HS-5 (cell line): ENCODE measurements at places on chromosomes 13 and 19.
A peak's percentile ranks its signal among the peaks of the same experiment; 100 is the strongest.

DNA sequence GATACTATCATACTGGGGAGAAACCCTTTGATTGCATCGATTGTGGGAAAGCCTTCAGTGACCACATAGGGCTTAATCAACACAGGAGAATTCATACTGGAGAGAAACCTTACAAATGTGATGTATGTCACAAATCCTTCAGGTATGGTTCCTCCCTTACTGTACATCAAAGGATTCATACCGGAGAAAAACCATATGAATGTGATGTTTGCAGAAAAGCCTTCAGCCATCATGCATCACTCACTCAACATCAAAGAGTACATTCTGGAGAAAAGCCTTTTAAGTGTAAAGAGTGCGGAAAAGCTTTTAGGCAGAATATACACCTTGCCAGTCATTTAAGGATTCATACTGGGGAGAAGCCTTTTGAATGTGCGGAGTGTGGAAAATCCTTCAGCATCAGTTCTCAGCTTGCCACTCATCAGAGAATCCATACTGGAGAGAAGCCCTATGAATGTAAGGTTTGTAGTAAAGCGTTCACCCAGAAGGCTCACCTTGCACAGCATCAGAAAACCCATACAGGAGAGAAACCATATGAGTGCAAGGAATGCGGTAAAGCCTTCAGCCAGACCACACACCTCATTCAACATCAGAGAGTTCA lies 12.9 kb upstream of the ZNF470 start:
- no peak for DNase-seq

- no peak for DNase-seq
Measured at GRCh38 chr13:59409211-59409610, 754.5 kb downstream of the DIAPH3 start.

GRCh38 chr19:28489126-28489660 lies 723.8 kb downstream of the UQCRFS1 start:
- DNase-seq: no peak

DNA sequence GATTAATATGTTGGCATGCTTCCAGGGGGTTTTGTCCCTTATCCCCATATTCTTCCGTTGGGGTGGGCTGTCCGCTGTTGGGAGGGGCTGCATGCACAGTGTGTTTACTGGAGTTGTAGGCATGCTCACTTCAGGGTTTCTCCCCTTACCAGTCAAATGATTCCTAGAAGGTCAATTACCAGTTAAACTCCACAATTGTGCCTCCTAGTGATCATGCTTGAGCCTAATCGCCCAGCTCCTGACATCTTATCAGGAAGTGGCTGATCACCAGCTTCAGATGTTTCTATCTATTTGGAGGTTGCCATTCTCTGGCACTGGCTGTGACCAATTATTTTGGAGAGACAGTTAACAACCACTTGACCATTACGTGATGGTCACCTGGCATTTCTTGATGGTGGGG lies 1090.0 kb downstream of the SLITRK5 start:
- no peak for DNase-seq

DNA sequence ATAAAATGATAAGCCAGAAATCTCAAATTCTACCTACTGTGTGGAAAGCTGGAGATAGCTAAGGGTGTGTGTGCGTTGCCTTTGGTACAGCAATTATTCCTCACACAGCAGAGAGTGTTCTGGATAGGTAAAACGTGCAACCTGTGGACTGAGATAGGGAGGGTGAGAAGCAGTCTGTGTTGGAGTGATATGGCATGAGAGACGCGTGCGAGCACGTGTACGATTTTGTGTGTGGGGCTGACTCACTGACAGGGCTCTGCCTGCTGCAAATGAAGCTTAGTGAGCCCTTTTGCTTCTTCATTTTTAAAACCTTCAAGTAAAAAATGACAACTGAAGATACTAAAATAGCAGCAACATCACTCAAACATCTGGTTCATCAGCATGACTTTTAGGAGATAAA lies 35.7 kb upstream of the SLC10A2 start:
- no peak for DNase-seq

DNA sequence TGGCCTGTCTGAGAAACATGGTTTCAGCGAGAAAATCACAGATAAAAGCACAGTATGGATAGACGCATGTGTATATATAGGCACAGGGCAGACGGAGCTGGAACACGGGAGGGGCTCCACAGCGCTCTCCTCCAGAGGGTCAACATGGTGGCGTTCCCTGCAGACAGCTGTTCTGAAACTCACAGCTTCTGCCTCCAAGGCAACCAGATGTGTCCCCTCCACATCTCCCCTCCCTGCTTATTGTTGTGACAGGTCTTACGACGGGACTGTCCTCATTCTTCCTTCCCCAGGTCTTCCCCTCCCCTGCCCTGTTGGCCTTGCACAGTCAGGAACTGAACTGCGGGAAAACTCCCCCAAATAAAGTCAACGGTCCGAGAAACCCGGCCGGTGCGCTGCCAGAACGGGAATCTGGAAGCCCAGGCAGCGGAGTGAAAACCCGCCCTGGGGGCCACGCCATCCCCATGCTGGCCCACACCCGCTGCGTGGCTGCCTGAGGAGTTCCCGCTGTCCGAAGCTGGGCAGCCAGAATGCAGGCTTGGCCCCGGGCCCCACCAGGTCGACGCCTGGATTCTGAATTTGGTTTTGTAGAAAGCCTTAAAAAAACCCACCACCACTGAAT lies 2.6 kb upstream of the TIMM13 start:
- DNase-seq: no peak

- DNase-seq: no peak
Measured at GRCh38 chr19:2201473-2202148, 34.5 kb downstream of the PLEKHJ1 start.

DNA sequence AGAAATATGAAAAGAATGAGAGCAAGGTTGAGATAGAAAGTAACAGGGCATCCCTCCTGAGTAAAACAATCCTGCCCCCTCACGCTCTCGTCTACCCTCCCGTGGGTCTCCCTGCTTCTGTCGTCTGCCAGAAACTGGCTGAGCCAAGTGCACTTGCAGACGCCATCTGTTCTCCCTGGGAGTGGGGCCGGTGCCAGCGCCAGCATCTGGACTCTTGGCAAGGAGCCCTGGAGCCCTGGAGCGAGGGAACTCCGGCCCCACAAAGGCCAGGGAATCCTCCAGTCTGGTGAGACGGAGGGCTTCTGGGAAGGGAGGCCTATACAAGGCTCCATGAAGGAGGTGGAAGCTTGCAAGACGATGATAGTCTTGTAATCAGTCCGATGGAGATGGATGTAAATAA lies 2.3 kb upstream of the TMEM91 start:
- no peak for DNase-seq

DNA sequence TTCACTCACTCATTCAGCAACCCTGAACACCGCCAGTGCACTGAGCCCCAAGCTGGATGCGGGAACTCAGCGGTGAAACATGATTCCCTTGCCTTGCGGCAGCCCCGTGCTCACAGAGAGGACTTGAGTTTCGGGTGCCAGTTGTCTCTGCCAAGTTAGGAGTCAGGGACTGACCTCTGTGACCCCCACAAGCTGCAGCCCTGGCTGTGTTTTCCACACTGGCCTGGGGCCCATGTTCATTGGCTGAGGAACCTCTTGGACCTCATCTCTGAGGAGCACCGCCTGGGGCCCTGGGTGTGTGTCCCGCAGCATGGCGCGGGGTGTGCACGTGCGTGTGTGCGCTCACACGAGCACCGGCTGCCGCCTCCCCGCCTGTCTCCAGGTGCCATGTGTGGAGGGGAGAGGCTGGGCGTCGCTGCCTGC lies 31.0 kb downstream of the CAPN12 start:
- no peak for DNase-seq

- no peak for DNase-seq
Measured at GRCh38 chr19:14476673-14477401, 1.7 kb upstream of the PTGER1 start.

- DNase-seq: no peak
Measured at GRCh38 chr19:1853295-1854038, 5.2 kb upstream of the REXO1 start.

DNA sequence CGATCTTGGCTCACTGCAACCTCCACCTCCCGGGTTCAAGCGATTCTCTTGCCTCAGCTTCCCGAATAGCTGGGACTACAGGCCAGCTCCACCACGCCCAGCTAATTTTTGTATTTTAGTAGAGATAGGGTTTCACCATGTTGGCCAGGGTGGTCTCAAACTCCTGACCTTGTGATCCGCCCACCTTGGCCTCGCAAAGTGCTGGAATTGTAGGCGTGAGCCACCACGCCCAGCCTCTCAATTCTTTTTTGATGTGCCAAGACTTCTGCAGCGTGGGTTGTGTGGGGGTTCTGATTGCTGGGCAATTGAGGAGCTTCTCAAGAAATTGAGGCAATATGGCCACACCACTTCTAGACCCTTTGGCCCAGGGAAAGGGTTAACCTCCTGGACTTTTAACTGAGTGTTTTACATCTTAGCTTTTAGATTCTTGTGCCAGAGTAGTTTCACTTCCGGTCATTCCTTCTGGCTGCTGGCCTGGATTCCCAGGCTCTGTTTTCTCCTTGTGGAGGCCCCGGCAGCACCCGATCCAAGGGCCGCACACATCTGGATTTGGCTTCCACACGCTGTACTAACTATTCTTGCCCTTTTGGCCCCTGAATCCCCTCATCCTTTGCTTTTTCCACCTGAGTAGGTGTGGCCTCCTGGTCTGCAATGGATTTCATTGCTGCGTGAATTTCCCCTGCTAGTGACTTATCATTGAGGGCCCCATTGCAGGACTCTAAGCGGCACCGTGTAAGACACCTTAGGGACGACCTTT lies 14.7 kb downstream of the SMARCA4 start:
- DNase-seq: no peak

- DNase-seq: no peak
Measured at GRCh38 chr13:77503398-77503797, 32.1 kb upstream of the SCEL start.

DNA sequence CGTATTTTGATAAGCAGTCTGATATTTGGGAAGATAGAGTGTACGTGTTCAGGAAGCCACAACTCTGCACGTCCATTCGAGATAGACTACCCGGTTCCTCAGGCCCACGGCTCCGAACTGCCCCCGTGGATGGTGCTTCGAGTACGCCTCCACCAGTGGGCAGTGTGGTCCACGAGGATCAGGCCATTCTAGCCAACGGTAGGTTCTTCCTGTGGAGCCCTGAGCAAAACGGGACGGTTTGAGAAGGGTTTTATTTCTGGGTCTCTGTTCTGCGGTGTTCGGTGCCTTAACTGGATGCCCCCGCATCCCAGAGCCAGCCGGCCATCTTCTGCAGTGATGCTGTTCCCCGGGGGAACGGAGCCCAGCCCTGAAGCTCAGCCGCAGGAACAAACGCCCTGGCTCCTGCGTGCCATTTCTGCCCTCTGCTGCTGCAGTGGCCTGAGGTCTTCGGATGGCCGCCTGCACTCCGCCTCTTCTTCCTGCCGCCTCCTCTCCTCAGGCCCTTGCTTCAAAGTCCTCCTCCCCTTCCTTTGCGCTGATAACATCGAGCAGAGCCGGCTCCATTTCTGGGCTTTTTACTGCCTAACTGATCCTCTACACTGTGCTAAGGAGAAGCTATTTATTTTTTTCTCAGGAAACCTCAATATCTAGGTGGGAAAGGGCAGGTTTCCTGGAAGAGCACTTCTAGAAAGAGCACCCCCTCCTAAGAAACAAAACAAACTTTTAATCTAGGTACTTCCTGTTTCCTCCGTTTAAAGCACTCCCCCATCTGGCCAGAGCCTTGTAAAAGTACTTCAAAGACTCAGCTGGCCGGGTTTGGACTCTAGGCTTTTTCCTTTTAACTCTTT lies 36.2 kb upstream of the SLC46A3 start:
- DNase-seq: no peak

DNA sequence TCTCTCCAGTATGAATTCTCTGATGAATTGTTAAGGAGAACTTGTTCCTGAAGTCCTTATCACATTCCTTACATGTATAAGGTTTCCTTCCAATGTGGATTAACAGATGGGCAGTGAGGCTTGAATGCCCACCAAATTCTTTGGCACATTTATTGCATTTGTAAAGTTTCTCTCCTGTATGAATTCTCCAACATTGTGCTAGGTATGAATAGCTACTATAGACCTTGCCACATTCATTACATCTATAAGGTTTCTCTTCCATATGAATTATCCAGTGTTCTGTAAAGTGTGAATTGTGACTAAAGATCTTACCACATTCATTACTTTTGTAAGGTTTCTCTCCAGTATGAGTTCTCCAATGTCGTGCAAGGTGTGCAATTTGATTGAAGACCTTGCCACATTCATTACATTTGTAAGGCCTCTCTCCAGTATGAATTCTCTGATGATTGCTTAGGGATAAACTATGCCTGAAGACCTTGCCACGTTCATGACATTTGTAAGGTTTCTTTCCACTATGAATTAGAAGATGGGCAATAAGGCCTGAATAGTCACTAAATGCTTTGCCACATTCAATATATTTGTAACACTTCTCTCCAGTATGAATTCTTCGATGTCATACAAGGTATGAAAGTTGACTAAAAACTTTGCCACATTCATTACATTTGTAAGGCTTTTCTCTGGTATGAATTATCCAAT lies 20.4 kb downstream of the ZNF578 start:
- DNase-seq: no peak

DNA sequence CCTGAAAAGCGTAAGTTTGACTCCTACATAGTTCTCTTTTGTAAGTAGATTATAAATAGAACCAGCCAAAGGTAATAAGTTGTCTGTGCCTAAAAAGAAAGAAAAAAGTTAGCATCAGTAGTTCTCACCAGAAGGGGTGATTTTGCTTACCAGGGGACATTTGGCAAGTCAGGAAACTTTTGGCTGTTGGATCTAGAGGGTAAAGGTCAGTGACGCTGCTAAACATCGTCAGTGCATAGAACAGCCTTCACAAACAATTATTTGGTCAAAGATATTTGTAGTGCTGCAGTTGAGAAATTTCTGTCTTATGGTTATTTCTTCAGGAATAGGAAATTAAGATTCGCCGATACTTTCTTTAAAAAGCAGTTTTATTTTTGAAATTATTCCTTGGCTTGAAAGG lies 2.0 kb downstream of the USPL1 start:
- DNase-seq: no peak

- DNase-seq: peak; percentile 82
Measured at GRCh38 chr13:48783181-48783630, 129.5 kb downstream of the CYSLTR2 start.

DNA sequence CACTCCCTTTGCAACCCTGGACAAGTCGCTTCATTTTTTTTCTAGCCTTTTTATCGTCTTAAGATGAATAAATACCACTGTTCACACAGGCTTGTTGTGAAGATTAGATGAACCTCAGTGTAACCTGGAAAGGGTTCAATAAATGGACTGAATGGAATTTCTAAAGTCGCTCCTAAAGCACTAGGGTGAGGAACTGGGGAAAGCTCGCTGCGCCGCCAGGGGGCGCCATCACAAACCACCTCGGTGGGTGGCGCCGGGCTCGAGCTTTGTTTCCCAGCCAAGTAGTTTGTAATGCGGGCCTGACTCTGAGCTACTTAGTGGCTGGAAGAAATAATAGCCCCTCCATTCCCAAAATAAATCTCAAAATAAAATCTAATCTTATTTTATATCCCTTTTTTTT lies 2.2 kb upstream of the CEACAM6 start:
- no peak for DNase-seq

GRCh38 chr13:44857061-44857460 lies 132.2 kb downstream of the NUFIP1 start:
- DNase-seq: no peak

GRCh38 chr13:111215081-111216047 lies 100.3 kb downstream of the ARHGEF7 start:
- no peak for DNase-seq
